Ureter (tissue), 1 donor: ENCODE measurements at places on chromosomes 16 and 17.

- peak; percentile 45 for DNase-seq
Observed at GRCh38 chr17:76353004-76353598, 615 bp downstream of the PRPSAP1 start.

DNA sequence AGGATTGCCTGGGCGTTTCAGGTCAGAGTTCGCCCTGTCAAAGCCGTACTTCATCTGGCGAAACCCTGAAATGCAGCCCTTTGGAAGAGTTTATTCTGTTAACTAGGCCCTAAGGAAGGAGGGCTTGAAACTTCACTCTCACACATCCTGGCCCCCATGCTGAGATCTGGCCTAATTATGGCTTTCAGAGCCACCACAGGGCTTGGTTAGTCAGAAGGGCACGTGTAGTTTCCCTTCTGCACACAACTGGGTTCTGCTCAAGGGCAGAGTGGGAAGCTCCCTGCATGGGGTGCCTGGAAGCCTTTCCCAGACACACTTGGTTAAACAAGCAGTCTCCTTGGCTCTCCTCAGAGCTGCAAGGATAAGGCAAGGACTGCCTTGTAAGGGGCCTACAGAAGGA lies 397.3 kb downstream of the SHISA9 start:
- DNase-seq = no peak

DNA sequence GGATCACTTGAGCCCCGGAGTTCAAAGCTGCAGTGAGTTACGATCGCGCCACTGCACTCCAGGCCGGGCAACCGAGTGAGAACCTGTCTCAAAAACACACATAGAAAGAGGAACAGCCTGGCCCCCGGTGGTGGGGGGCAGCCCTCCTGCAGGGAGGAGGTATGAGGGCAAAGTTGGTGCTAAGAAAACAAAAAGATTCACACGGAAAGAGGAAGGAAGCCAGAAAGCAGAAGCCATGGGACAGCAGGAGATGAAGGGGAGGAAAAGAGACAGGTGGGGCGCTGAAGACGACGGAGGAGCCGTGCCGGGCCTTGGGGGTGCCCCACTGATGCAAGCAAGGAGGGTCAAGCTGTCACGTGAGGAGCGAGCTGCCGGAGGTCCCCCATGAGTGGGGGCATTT lies 8.2 kb upstream of the C16orf74 start:
- DNase-seq = no peak

DNA sequence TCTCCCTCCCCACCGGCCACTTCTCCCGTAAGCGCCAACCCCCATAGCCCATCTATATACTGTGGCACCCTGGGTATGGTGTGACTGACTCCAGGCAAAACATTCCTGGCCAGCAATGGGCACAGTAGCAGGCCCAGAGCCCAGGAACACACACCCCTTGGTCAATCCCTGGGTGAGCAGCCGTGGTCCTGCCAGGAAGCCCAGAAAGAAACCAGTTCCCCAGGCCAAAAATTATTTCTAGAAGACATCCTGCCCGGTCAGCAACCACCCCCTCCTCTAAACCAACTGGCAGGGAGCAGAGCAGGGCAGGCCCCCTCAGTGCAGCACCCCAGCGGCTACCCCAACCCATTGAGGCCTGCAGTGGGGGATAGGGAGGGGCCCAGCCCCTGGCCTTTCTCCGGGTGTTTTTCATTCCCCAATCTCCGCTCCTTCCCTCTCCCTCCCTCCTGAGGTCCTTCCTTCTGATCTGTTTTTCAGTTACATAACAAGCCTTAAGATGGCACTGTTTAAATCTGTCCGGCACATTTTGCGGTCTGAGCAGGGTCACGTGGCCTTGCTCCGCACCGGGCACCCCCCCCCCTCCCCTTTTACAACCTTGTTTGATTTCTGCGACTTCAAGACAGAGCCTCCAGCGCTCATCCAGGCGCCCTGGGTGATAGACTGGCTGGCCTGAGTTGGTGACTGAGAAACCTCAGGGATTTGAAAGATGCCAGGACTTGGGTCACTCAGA lies 2.0 kb downstream of the NPTX1 start:
- DNase-seq = no peak

DNA sequence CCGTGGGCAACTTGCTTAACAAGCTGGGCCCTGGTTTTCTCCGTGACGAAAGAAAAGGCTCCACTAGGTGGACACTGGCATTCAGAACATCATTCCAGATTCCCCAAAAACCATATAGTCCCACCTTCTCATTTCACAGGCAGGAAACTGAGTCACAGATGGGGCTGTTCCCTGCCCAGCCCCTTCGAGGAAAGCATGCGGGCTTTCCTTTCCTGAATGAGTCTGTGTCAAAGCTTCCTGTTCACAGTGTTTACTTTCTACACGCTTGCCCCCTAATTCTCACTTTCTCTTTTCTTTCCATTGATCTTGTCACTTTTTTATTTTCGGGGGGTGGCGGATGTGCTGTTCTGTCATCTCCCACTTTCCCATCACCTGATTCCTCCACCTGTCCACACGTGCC lies 10.3 kb upstream of the LGALS9 start:
- DNase-seq = no peak

GRCh38 chr17:11142231-11142630 lies 98.8 kb upstream of the SHISA6 start:
- no peak for DNase-seq

DNA sequence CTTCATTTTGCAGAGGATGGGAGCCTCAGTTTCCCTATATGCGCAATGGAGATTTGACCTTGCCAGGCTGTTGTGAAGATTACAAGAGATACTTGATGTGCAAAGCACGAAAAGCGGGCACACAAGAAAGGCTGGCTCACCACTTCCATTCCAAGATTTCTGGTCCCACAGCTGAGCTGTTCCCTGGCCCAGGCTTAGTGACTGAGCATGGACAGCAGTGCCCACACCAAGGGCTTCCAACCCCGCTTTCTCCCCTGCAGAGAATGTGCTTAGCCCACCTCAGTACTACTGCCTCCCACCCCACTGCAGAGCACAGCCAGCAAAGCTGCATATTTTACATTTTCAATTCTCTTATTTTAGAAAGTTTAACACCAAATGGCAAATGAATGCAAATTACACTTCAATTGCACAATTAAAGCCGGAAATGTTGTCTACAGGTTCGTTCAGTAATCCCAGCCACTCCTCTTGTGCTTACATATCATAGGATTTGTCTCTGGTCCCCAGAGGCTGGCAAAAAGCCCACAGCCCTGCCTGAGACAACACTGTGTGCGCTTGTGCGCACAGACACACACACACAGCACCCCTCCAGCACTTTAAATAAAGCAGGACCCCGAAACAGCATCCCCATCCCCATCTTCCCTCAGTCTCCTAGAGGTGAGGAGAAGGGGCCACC lies 51.8 kb downstream of the VAC14 start:
- peak; percentile 76 for DNase-seq

GRCh38 chr16:64453646-64454045 lies 668.2 kb downstream of the CDH11 start:
- no peak for DNase-seq

DNA sequence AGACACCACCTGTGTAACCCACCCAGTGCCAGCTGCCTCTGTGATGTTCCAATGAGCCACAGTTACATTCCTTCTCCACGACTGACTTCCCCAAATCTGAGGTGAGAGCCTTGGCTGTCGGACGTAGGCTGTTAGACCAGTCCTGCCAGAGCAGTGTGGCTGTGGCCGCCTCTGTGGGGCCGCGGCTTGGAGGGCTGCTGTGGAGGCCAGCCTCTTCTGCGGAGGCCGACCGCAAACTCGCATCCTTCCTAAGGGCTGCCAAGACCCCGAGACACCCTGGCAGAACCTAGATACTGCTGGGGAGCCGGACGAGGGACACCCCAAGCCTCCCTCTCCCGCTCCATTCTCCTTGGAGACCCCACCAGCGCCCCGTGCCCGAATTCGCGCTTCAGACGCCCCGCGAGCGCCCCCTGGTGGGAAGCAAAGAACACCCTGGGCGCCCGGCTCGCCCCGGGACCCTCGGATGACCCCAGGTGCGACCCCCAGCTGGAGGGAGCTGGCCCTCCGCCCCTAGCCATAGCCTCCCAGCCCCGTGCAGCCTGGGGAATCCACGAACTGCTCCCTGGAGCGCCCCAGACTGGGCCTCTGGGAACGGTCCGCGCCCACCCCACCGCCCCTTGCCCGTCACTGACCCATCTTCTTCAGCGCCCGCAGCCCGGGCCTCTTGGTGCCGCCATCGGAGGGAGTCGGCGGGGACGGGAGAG lies 547 bp downstream of the PLCD3 start:
- DNase-seq = peak; percentile 65

DNA sequence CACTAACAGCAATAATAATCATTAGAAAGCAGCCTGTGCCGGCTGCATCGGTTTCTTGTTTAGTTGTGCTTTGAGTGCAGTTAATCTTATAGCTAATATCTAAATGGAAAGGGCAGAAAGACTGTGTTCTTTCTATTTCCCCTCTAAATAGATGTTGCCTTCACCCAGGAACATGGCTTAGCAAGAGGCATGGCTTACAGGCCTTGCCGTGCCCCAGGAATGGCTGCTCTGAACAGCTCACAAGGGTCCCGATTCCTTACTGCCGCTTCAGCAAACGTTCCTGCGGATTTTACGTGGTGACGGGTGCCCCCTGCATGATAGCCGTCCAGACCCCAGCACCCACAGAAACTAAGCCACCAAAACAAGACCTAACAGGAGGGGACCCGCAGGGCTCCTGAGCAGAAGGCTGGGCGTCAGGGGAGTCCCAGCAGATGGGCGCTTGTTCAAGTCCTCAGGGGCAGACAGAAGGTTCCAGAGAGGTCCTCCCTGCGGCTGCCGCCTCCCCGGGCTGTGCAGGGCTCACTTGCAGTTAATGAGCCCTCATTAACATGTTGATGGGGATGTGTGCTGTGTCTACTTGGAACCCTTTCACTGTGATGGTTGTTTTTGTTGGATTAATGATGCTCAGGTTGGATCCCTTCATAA lies 52.5 kb upstream of the ENPP7 start:
- DNase-seq = no peak

- no peak for DNase-seq
Observed at GRCh38 chr17:44827863-44828262, 2.2 kb downstream of the GJC1 start.

DNA sequence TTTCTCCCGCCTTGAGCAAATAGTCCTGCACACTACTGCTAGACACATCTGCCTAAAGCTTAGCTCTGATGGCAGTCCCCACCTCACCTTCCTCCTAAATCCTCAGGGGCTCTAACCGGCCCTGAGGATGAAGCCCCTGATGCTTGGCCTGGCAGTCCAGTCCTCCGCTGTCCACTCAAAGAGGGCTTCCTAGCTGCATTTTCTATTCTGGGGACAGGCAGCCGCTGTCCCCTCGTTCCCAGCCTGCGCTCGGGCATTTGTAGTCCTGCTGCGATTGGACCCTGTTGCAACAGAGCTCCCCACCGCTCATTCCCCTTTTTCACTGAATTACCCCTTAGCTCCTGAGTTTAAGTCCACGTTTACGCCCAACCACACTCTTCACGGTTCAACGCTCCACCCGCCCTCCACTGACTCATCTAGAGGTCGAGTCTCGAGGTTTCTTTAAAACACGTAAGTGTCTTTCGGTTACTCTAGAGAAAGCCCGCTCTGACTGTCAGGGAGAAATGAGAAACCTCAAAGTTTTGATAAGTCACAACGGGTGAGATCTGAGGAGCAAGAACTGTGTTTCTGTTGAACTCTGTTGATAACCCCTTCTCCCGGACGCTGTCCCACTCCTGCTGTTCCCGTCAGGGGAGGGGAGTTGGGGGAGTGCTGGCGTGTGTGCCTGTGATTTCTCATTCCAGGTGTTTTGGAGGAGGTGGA lies 4.5 kb downstream of the CCR7 start:
- DNase-seq = peak; percentile 64

- no peak for DNase-seq
Observed at GRCh38 chr17:66633317-66633965, 201.5 kb upstream of the CACNG5 start.

GRCh38 chr16:11179574-11179973 lies 76.4 kb downstream of the SOCS1 start:
- no peak for DNase-seq

DNA sequence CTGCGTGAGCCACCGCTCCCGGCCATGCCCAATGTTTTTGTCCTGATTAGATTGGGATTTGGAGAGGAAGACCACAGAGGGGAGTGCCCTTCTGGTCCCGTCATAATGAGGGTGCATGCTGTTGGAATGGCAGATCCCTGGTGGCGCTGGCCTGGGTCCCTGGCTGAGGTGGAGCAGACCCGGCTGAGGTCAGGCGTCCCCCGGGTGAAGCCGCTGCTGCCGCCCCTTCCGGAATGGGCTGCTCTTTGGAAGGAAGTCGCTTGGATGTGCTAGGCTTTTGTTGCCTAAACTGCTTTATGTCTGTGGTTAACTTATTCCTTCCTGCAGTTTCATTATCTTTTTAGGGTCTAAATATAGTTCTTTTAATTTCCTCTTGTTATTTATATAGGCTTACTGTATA lies 120.3 kb upstream of the CHMP6 start:
- no peak for DNase-seq

GRCh38 chr17:16148596-16148995 lies 66.7 kb downstream of the NCOR1 start:
- no peak for DNase-seq

GRCh38 chr16:228151-228851 lies 948 bp downstream of the LUC7L start:
- DNase-seq = no peak

GRCh38 chr17:4420692-4421131 lies 13.0 kb upstream of the SPNS3 start:
- peak; percentile 74 for DNase-seq

- DNase-seq = no peak
Observed at GRCh38 chr16:85709766-85710585, 21.2 kb upstream of the GINS2 start.

- peak; percentile 68 for DNase-seq
Observed at GRCh38 chr17:56593646-56594319, at the start of gene NOG. NOG (plus strand) TSS chr17:56593699; CDS start chr17:56594224, 525 bp downstream.

- DNase-seq = no peak
Observed at GRCh38 chr16:1073566-1074378, 1.2 kb downstream of the SSTR5 start.

DNA sequence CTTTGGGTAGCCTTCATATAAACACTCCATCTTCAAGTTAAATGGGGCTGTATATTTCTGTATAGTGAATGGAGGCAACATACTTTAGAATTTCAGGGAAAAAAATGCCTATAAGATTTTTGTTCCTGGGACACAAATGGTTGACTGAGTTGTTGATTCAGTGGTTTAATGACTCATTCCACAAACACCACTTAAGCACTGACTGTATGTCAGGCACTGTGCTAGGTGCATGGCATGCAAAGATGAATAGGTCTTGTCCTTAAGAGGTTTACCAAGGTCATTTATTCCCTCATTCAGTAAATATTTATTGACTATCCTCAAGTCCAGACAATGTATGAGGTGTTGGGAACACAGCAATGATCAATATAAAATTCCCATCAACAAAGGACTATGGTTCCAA lies 417.1 kb downstream of the CA10 start:
- no peak for DNase-seq

- no peak for DNase-seq
Observed at GRCh38 chr16:588639-588888, 1.3 kb upstream of the RAB40C start.

GRCh38 chr16:89744813-89745212 lies 23.5 kb downstream of the ZNF276 start:
- DNase-seq = no peak
